ENCODE measurements at places on chromosomes 1 and 21.
A peak's percentile ranks its signal among the peaks of the same experiment; 100 is the strongest.

GRCh38 chr1:32351399-32352238 is 10.7 kb downstream of the FAM229A start:
- peak; percentile 89 for DNase-seq

- DNase-seq = no peak
These were observed 248.2 kb downstream of the KAZN start for GRCh38 chr1:14846688-14847087.

DNA sequence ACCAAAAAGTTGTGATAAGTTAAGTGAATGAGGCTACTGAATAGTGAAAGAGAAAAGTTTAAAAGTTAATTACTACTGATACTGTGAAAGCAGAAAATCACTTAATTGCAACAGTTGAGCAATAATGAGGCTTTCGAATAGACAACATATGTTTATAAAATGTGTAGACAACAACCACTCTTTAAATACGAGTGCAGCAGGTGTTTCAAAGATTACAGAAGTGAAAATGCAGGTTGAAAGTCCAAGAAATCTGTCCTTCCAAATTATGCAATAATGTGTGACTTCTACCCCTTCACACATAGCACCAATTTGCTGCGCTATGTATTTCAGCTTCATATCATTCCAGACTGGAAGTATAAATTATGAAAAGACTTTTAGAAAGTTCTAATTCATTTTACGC is 213.0 kb downstream of the COL24A1 start:
- DNase-seq = no peak

- peak; percentile 39 for DNase-seq
These were observed 698 bp downstream of the MOV10 start for GRCh38 chr1:112674986-112675727.

DNA sequence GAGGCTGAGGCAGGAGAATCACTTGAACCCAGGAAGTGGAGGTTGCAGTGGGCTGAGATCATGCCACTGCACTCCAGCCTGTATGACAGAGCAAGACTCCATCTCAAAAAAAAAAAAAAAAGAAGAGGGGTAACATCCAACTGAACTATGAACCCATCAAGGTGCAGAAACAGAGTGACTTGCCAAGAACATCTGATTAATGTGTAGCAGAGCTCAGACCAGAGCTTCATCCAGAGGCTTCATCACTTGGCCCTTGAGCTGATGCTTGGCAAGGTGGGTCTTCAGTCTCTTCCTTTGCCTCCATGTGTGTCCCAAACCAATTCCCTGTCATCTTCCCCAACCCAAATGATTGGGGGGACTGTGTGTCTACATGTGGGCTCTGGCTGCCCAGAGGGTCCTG is 32.6 kb downstream of the HSD3B1 start:
- DNase-seq = no peak

DNA sequence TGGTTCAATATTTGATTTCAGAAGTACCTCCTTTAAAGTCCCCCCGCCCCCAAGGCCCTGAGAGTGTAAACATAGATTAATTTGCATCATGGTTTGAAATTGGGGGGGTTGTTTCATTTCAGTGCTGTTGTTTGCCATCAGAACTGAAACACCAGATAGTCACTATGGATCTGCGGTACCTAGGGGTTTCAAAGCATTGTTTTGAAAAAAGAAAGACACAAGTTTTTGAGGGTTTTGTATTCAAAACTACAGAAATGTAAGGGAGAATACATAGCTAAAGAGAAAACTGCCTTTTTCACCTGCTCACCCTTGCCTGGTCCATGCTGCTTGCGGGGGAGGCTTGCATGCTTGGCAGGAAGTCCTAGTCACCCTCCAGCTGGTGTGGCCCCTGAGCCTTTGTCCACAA is 59.3 kb downstream of the ACP6 start:
- no peak for DNase-seq

DNA sequence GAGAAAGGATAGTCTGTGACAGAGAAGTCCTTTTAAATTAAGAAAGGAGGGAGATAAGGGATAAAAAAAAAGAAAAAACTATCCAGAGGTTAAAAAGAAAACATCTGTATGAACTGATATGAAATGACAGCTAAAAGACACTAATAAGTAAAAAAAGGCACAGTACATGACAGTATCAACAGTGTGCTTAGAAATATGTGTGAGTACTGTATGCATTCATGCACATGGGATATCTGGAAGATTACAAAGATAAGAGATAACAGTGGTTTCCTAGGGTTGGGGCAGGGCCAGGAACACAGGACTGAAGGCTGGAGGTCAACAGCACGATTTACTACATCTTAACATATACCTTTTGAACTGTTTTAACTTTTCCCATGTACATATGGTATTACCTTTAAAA is 13.3 kb downstream of the PTP4A2 start:
- DNase-seq = no peak

DNA sequence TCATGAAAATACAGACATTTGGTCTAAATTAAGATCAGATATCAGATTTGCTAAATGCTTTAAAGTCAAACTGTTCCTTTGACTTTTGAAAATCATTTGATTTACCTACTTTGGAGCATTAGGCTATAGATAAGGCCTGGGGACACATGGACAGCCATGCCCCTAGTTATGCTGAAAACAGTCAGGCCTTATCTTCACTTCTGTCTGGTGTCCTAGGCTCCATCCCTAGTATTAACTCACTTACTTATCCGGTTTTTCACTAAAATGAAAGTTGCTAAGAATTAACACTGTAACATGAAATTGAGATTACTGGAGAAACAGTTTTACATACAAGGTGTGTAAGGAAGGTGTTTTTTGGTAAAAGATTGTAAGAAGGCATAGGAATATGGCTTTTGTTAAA is 4.5 kb upstream of the CATSPERE start:
- no peak for DNase-seq

GRCh38 chr1:156948708-156949107 is 28.3 kb downstream of the LRRC71 start:
- no peak for DNase-seq

DNA sequence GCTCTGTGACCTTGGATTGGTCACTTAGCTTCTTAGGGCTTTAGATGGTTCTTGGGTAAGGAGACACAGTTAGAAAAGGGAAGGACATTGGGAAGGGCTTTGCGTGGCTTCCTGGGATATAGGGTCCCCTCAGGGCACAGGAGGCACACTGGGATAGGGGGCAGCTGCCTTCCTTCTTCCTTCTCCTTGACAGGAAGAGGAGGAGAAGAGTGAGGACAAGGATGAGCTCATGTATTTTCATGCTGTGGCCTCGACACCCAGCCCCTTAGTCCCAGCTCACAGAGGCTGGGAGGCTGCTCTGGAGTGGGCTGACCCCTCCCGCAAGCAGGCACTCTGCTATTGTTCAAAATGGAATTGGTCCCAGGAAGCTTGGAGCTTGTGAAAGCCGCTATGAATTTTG is 45.7 kb upstream of the POU3F1 start:
- DNase-seq = no peak

- DNase-seq = no peak
These were observed 29.7 kb downstream of the PADI2 start for GRCh38 chr1:17089506-17089905.

- peak; percentile 21 for DNase-seq
These were observed 74.6 kb downstream of the DMRTA2 start for GRCh38 chr1:50348449-50349241.

DNA sequence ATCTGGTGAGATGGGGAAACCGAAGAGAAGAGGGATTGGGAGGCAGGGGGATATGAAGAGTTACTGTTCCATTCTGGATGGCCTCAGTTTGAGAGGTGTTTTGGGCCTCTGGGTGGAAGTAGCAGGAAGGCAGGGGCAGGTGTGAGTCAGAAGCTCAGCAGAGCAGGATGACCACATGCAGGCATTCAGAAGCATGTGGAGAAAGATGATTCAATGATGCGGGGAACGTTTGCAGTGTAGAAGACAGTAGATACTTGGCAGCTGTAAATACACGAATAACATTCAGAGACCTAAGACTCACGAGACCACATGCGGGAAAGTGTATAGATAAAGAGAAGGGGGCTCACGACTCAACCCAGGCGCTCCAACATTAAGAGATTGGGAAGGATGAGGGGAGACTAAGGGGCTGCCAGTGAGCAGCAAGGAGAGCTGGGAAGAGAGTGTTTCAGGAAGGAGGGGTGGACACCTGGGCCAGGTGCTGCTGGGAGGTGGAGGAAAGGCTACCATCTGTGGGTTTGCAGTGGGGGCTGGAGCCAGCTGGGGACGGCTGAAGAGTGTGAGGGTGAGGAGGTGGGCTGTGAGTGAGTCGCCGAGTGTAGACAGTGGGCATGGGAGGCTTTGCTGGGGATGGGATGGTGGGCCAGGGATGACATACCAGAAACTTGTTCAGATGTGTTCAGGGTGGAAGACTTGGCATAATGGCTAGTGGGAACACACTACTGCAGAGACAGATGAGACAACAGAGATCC is 5.8 kb upstream of the EPS8L3 start:
- no peak for DNase-seq

DNA sequence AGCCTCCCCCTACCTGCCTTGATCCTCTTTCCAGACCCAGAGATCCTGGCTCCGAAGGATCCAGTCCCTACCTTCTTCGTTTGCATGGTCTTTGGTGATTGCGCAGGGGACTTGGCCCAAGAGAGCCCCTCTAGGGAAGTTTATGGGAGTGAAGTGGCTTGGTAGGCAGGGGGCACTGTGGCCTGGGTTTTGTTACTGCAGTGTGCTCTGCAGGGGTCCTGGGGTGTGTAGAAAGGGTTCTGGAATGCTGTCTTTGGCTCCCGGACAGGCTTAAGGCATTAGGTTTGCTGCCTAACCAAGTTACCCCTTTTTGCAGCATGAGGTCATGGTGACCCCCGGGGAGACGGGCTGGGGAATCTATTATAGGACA is 3.8 kb downstream of the ATP8B2 start:
- no peak for DNase-seq

DNA sequence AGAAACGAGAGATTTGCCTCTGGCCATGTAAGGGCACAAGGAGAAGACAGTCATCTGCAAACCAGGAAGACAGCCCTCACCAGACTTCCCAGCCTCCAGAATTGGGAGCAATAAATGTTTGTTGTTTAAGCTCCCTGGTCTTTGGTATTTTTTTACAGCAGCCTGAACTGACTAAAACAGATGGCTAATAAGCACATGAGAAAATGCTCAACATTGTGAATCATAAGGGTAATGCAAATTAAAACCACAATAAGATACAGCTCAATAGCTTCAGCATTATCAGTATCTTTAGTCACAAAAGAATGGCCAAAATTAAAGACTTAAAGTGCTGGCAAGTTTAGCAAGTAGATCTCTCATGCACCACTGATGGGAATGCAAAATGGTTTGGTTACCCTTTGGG is 11.7 kb downstream of the UBE2G2 start:
- DNase-seq = no peak

DNA sequence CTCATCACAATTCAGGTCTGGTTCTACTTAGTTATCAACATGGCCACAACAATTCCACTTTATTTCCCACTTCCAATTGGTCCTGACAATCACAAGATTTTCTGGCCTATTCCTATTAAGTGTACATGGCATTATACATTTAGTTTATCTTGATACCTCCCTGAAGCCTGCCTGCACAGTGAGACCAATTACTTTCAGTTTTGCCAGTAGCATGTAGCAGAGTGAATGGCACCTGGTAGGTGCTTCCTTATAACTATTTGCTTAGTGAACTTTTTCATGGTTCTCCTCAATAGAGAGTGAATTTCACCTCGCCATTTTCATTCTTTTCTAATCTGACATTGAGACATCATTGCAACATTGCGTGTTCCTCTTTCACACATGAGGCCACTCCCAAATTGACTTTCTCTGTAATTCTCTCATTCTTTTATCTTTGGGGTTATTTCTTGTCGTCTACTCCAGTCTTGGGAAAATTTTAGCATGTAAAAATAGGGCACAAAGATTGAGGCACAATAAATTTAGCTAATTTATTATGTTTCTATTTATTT is 124.3 kb downstream of the DISC1 start:
- no peak for DNase-seq

DNA sequence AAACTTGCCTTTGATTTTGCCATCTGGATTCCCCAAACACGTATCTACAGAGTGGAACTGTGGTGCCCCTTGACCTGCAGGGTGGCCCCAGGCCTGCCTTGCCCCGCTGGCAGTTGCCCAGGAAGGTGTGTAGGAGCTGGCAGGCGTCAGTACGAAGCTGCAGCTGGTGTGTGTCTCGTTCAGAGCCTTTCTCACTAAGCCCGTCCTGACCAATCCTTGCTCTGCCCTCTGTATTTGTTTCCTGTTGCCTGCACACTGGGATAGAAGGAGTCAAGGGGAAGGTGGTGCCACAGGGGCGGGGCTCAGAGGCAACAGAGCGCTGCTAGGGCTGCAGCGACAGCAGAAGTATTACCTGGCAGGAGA is 5.2 kb upstream of the VSIG8 start:
- no peak for DNase-seq

GRCh38 chr1:8145545-8146202 is 119.6 kb upstream of the ERRFI1 start:
- no peak for DNase-seq

DNA sequence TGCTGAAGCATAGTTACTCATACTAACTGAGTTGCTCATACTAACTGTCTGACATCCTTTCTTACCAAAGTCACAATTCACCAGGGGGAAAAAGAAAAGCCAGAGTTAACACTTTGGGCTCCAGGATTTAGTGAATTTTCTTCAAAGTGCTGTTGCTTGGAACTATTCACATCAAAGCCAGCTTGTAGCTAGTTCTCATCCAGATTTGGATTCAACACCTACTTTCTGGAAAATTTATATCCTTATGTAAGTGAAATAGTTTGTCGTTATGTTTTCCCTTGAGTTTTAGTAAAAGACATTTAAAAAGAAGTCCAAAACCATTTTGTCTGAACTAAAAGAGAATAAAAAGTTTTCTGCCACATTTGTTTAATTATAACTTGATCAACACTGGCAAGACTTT is 264.6 kb downstream of the BRINP2 start:
- DNase-seq = no peak

DNA sequence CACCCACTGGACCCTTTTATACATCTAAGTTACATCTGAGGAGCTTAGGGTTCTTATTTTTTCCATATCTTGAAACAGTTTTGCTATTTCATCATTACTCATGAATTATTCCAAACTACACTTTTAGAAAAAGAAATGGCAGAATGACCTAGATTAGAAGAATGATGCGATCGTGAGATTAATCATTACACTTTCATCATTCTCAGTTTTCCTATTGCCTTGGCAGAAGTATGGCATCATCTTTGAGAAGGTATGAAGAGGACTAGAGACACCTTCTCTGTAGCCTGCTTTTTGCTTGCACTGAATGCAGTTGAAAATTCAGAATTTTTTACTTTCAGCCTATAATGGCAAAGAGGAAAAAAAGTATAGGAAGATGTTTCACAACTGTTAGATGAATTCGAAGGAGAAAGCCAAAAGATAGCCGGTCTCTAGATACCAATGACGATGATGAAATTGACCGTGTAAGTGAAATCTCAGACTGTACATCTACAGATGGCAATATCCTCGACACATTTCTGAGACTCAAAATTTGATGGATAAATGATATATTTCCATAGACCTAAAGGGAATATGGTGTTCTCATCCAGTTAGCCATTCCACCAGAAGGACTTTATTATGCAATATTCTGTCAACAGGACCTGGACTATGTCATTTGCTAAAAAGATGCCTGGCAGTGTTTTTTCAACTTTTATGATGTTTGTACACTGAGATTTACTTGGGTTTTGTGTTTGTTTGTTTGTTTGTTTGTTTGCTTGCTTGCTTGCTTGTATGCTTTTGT is 191.8 kb downstream of the TOMM20 start:
- DNase-seq = no peak
